ENCODE measurements at places on chromosomes 11 and 22.

GRCh38 chr11:991034-991433 lies 45.5 kb downstream of the MUC6 start:
- no peak for DNase-seq

DNA sequence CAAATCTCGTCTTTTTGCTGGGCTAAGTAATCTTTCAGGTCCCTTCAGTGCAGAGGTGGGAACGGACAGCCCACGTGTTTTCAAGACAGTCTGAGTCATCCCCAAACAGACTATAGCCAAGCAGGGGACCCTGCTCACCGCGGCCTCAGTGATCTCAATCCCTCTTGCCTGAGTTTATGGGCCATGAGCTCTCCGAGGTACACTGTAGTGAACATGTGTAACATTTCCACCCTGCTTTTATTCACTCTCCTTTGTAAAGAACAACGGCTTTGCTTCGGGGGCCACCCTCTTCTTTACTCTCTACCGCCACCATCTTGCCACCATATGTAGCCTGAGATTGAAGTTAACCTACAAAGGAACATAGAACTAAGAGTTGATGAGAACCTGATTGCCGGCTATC lies 11.5 kb upstream of the KCTD14 start:
- no peak for DNase-seq

DNA sequence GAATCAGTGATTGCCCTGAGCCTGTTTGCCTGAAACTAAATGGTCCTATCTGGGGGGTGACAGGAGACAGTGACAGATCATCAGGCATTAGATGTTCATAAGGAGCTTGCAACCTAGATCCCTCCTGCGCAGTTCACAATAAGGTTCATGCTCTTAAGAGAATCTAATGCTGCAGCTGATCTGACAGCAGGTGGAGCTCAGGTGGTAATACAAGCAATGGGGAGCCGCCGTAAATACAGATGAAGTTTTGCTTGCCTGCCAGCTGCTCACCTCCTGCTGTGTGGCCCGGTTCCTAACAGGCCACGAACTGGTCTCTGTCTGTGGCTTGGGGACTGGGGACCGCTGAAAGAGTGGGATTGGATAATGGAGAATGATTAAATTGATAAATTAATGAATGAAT lies 14.0 kb downstream of the NOX4 start:
- no peak for DNase-seq

GRCh38 chr11:134270250-134270714 lies 5.9 kb upstream of the GLB1L3 start:
- DNase-seq, result no peak

- DNase-seq, result peak; percentile 31
Measured at GRCh38 chr22:39556970-39557841, 13.3 kb upstream of the CACNA1I start.

GRCh38 chr11:19196432-19196831 lies 5.4 kb downstream of the CSRP3 start:
- no peak for DNase-seq

DNA sequence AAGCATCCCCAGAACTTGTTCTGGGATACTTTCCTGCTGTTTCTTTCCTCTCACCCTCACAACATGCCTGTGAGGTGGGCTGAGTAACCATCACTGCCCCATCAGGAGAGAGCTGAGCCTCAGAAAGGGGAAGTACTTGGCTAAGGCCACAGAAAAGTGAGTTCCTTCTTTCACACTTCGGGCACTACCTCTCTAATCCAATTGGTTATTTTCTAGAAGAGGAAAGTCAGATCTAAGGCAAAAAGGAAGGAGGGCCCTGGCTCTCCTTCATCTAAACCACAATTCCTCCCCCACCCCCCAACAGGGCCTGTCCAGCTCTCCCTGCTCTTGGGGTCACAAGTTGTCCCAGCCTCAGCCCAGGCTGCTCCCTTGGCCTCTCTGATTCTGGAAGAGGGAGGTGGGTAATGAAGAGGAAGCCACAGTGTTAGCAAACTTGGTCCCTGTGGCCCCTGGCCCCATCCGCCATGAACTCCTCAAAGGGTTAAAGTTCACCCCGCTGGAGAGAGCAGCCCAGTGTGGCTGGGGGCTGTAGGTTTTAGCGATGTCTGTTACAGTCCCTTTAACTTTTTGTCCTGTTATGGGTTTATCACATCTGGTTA lies 34.0 kb downstream of the SLC22A12 start:
- DNase-seq, result no peak

DNA sequence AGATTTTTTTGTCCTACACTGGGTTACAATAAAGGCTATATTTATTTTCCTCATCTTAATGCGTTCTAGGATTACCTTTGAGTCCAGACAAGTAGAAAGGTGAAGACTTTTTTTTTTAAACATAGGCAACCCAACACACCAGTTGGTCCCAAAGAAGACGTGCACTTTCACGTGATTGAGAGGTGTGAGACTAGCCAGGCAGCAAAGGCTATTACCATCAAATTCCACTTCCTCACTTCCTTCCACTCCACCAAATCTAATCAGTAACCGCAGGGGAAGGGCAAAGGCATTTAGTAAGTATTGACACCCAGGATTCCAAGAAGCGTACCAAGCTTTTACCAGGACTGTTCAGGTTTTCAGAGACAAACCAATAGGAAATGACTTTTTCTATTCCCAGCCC lies 109.3 kb downstream of the APIP start:
- DNase-seq, result no peak

DNA sequence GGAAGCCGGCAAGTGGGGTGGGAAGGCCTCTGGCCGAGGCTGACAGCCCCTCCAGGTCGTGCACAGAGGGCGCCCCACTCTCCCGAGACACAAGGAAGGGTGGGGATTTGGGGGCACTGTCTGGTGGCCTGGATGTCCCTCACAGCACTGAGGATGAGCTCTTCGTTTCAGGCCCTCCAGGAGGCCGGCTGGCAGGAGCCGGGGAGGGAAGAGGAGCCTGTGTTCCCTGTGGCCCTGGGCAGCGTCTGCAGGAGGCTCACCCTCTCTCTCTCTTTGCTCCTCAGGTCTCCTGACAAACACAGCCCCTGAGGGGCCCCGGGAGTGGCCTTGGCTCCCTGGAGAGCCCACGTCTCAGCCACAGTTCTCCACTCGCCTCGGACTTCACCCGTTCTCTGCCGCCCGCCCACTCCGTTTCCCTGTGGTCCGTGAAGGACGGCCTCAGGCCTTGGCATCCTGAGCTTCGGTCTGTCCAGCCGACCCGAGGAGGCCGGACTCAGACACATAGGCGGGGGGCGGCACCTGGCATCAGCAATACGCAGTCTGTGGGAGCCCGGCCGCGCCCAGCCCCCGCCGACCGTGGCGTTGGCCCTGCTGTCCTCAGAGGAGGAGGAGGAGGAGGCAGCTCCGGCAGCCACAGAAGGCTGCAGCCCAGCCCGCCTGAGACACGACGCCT lies 1078.0 kb downstream of the BRD1 start:
- no peak for DNase-seq

DNA sequence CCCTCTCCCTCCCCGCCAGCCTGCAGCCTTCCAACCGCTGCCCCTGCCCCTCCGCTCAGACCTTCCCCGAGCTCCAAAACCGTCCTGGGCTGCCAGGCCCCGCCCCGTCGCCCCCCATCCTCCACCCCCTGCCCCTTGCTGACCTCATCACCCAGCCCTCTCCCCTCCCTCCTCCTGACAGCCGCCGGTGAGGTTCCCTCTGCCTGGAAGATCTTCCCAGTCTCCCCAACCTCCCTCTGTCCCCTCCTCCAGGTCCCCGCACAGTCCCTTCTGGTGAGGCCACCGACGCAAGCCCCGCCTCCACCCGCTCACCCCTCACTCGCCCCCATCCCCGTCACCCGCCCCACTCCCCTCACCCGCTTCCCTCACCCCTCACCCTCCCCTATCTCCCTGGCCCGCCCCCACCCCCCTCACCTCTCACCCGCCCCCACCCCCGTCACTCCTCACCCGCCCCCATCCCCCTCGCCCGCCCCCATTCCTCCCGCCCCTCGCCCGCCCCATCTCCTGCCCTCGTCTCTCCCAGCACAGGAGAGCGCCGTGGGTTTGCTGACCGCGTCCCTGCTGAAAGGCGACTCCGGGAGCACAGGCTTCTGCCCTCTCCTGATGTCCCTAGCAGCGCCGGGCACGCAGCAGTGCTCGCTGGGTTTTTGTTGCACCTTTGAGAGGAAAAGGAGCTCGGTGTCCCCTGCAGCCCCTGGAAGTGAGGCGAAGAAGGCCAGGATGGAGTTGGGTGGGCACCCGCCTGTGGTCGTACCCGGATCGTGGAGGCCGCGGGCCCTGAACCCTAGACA lies 16.4 kb upstream of the UPK3A start:
- peak; percentile 8 for DNase-seq

- no peak for DNase-seq
Measured at GRCh38 chr22:43100225-43100624, 10.3 kb upstream of the BIK start.

- DNase-seq, result no peak
Measured at GRCh38 chr11:35779409-35779808, 116.8 kb downstream of the TRIM44 start.

DNA sequence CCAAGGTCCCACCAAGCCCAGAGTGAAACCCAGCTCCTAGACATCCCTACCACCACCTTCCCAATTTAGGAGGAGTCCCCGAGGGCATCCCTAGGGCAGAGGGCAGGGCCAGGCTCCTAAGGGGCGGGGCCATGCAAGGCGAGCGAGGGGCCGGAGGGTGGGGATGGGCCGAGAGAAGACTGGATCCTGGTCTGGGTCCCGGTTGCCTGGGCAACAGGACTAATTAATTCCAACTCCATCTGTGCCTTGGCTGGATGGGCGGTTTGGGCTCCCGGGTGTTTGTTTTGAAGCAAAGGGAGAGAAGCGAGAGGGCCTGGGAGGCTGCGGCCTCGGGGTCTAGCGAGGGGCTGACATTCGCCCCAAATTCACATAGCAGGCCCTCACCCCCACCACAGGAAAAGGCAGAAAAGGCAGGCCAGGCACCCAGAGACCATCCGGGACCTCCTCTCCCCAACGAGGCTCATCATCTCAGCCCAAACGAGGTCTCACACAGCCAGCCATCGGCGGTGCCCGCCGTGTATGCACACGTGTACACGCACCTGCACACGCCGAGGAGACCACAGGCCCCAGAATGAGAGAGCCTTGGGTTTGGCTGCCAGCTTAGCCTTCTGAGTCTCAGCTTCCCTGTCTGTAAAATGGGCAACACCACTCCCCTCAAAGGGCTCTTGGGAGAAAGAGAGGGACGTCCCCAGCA lies 23.9 kb downstream of the ELFN2 start:
- DNase-seq, result no peak

DNA sequence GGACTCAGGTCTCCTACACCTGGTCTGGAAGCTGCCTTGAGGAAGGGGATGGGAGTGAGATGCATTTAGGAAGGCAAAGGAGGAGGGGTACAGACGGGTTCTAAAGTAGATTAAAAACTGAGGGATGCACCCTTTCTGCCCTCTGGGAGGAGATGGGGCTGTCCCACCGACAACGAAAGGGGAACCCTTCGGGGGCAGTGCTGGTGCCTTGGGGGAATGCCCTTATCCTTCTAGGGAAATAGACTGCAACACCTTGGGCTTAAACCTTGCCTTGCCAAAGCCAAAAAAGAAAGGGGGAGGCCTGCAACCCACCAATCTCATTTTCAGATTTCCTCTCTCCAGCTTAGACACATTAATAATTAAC lies 89.8 kb downstream of the PLEKHA7 start:
- DNase-seq, result no peak

DNA sequence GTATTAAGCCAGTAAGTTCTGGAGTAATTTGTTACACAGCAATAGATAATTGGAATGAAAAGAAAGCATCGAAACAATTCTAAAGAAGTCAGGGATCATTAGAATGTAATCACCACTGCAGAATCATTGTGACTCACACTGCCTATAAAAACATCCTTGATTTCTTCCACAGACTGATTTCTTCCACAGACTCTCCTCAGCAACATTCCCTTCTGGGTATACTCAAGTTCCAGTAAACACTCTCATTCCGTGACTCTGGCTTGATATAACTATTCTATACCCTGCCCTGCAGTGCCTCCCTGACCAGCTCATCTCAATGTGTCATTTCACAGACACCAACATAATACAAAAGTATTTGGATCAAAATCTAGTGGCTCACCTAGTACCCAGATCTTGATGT lies 120.5 kb downstream of the BBOX1 start:
- no peak for DNase-seq

- no peak for DNase-seq
Measured at GRCh38 chr11:134485316-134485715, 73.3 kb upstream of the B3GAT1 start.

DNA sequence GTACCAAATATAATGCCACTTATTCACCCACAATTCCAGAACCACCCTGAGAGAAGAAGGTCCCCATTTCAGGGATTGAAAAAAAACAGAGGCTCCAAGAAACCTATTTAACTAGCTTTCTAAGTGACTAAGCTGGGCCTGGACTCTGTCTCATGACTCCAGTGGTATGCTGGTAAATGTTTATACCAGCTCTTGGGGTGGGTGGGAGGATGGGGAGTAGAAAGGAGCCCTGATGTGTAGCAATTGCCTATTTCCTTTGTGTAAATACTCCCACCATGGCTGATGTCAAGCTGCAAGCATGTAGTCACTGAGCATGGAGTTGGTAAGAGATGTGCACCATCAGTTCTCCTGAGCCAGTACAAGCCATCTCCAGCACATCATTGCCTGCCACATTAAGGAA lies 2.8 kb downstream of the PRG3 start:
- no peak for DNase-seq

- DNase-seq, result peak; percentile 5
Measured at GRCh38 chr11:1199751-1200610, 22.9 kb upstream of the MUC5B start.

GRCh38 chr11:69374946-69375310 lies 81.0 kb downstream of the MYEOV start:
- DNase-seq, result no peak

- DNase-seq, result no peak
Measured at GRCh38 chr11:118690553-118691304, 11.3 kb upstream of the TREH start.

DNA sequence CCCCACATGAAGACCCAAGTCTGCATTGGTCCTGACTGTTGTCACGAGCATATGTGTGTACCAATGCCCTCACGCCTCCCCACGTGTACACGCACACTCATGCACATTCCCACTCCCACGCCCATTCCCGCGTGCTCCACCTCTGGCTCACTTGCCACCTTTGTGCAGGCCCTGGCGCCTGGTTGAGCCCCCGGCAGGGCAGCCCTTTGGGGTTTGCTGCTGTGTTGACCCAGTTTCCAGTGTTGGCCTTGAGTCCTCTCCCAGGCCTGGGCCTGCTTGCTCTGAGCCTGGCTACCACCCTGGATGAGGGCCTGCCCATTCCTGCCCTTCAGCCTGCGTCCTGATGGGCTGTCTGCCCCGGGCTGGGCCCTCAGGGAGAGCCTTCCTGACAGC lies 18.2 kb downstream of the PVALB start:
- DNase-seq, result no peak

DNA sequence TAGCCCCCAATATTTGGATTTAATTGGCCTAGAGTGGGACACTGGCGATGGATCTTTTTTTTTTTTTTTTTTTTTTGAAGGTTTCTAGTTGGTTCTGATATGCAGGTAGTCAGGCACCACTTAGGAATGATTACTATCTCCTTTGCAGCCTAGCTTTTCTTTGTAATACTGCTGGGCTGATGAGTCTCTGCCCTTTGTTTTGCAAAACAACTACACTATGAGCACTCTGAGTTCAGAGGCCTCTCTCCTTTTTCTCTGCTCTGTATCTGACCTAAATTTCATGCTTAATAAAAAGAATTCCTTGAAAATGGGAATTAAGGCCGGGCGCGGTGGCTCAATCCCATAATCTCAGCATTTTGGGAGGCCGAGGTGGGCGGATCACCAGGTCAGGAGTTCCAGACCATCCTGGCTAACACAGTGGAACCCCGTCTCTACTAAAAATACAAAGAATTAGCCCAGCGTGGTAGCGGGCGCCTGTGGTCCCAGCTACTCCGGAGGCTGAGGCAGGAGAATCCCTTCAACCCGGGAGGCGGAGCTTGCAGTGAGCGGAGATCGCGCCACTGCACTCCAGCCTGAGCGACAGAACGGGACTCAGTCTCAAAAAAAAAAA lies 1312.3 kb downstream of the FAM181B start:
- no peak for DNase-seq
